ENCODE measurements at places on chromosomes 4 and X.

- DNase-seq = no peak
These were observed 132.7 kb downstream of the CPZ start for GRCh38 chr4:8725071-8725841.

DNA sequence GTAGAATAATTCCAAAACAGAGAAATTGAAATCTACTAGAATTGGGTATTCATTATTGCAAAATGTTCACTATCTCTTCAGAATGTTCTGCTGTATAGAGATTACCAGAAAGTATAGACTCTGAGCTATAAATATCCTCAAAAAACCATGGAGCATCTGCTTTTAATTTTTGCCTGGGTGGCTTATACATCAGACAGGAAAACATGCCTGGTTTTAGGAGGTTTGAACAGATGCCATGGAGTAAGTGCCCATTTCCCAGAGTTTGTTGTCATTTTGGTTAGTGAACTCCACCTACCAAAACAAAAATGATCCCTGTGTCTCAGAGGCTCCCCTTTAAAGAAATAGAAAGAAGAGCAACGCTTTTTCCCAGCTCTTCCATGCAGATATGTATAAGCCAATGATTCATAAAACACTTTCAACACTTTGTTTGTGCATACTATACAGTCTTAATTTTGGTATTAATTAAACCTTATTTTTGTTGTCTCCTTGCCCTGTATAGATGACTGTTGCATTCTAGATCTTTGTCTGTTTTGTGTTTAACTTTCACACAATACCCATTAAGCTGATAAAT, 68.7 kb downstream of the MEPE start:
- no peak for DNase-seq

DNA sequence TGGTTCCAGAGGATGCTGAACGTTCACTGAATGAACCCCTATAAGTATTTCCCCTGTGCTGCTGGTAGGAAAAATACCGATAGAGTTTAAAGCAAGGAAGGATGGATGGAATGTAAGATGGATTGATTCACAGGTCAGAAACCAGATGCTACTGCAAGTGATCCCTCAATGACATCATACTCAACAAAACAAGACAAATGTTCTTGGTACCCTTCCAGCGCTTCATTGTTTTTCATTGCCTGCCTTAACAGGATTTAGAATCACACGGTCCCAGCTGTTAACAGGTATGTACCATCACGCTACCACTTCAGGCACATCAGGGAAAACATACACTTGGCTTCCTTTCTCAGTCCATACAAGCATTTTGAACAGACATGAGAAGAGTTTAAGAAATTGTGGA, 118.1 kb upstream of the TLR3 start:
- no peak for DNase-seq

GRCh38 chr4:90124276-90124675, 2.9 kb upstream of the CCSER1 start:
- no peak for DNase-seq

GRCh38 chr4:95847908-95848460, 8.1 kb downstream of the PDHA2 start:
- no peak for DNase-seq

DNA sequence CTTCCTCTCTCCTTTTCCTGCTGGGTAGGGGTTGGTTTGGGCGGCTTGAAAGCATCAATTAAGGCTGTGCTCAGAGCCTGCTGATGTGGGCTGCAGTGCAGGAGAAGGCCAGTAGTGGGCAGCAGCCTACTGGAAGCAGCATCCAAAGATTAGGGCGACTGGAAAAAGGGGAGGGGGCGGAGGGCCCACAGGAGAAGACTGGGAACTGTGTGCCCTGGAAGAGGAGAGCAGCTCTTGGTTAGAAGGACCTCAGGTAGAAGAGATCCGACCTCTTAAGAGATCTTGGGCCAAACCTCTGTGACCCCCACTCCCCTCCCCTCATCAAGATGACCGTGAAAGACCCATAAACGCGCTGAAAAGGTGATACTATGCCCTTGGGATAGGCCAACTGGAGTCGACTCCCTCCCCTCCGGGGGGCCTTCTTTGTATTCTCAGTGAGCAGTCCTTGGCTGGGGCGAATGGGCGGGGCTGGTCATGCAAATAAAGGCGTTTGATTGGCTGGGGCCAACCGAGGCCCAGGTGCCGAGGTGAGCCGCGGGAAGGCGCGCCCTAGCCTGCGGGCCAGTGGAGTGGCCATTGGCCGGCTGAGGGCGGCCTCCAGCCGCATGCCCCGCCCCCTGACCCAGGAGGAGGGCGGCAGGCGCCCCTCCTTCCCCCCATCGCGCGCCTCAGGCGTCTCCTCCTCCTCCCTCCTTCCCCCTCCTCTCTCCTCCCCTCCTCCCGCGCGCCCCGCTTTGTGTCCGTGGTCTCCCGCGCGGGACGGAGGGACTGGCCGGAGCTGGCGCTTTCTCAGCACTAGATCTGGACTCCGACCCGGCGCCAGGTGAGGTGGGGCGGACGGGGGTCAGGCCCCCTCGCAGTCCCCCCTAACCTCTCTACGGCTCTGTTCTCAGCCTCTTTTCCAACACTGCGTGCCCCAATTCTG, 10.1 kb downstream of the DLG3 start:
- peak; percentile 30 for DNase-seq

- no peak for DNase-seq
These were observed 204.7 kb downstream of the SLIT2 start for GRCh38 chr4:20456407-20456806.

DNA sequence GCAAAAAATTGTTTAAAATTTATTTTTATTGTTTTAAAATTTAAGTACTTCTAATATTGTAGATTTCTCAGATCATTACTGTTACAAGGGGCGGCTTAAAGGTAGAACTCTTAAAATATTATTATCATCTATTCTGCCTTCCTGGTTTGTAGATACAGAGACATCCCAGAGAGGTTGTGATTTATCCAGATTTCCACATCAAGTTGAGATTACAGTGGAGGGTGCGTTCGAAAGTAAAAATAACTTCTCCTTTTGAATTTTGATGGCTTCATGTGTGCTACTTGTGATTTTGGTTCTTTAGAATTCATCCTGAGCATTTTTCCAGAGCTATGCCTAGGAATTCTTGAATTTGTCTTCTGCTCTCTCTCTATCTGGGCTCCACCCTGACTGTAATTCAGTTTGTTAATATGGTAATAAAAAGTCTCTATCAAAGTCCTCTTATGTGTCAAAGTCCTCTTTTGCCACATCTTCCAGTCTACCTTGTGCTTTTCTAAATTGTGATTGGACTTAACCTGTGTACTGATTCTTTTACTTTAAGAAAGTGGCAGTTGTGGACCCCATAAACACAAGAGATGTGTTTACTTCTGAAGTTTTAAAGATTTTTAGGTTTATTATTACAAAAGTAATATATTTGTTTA, 37.2 kb downstream of the CLCN3 start:
- DNase-seq = no peak

- DNase-seq = no peak
These were observed 55.8 kb downstream of the MBNL3 start for GRCh38 chrX:132433001-132433400.

- DNase-seq = no peak
These were observed 46.9 kb downstream of the SMIM31 start for GRCh38 chr4:164800786-164801185.

GRCh38 chr4:41569961-41570360, 32.0 kb downstream of the LIMCH1 start:
- DNase-seq = no peak

DNA sequence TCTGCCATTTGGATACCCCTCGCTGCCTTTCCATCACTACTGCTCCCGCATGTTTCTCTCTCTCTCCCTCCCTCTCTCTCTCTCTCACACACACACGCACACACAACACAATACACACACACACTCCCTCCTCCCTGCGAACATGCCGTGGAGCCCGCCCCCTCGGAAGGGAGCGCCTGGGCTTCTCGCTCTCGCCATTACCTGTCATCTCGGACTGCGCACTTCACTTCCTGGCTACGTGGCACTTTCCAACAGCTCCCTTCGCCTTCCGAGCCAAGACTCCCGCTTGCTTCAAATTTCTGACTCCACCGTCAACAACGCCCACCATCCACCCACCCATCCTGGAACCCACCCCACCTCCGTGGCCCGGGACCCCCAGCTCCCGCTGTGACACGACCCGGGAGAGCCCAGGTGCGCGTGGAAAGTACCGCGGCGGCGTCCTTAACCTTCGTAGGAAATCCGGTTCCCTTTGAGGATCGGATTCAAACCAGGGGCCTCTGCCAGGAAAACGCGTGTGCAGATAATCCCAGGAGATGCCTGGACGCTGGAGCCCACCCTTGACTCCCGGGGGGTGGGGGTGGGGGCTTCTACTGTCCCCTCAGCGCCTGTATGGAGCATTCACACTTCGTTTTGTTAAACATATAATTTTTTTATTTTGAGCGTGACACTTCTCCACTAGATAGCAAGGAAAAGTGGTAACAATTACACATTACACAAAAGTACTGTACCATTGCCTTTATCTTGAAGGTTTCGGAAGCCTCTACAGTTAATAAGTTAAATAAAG, 12.5 kb downstream of the ARX start:
- no peak for DNase-seq

- DNase-seq = no peak
These were observed at the start of gene SCRG1 for GRCh38 chr4:173398779-173399415. TSS of gene SCRG1 (minus strand) at chr4:173399116. CDS start at chr4:173391414, 7,702 bp downstream.

GRCh38 chrX:119512146-119512800, 44.0 kb downstream of the SLC25A5 start:
- no peak for DNase-seq

- no peak for DNase-seq
These were observed 1.5 kb downstream of the BEND4 start for GRCh38 chr4:42150653-42151567.

DNA sequence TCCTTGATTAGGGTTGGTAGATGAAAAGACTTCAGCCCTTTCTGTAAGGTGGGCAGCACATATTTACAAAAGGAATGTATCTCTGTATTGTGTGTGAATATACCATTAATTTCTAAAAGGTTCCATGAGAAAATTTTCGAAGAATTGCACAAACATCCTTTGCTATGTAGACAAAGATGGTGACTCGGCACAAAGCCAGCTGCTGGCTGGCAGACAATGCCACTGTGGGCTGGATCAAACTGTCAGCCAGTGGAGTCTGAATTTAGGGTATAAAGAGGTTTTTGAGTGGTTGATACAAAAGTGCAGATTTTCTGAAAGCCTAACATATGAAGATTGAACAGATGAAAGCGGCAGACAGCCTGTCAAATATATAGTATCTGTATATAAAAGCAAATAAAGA, 5.6 kb upstream of the TXK start:
- DNase-seq = no peak

- DNase-seq = no peak
These were observed 683 bp downstream of the MAN2B2 start for GRCh38 chr4:6575503-6576240.

GRCh38 chr4:139470997-139471665, 17.2 kb downstream of the RAB33B start:
- no peak for DNase-seq

GRCh38 chr4:145505995-145506394, 24.3 kb downstream of the SMAD1 start:
- DNase-seq = no peak

GRCh38 chr4:243426-243825, 61.8 kb downstream of the ZNF732 start:
- no peak for DNase-seq

DNA sequence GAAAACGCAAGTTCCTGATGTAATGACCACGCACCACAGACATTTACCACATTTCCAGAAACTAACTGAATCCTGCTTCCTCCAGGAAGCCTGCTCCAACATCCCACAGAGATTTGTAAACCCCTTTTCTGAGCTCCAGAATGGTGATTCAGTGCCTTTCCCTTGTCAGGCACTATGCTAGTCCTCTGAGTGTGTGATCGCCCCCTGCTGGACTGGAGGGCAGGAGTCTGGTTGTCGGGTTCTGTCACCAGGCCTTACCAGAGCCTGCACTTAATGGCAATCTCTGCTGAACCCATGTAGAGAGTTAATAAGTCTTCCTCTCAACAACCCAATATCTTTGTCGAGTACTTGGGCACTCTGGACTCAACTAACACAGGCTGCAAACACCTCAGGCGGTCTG, 14.5 kb upstream of the KDM5C start:
- DNase-seq = peak; percentile 47

GRCh38 chrX:46319750-46320149, 225.5 kb downstream of the ZNF674 start:
- DNase-seq = no peak

GRCh38 chr4:168618577-168619265, 121.9 kb downstream of the PALLD start:
- no peak for DNase-seq

DNA sequence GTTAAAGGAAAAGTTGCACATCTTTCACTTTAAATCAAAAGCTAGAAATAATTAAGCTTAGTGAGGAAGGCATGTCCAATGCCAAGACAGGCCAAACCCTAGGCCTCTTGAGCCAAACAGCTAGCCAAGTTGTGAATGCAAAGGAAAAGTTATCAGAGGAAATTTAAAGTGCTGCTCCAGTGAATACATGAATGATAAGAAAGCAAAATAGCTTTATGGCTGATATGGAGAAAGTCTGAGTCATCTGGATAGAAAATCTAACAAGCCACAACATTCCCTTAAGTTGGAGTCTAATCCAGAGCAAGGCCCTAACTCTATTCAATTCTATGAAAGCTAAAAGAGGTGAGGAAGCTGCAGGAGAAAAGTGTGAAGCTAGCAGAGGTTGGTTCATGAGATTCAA, 23.8 kb downstream of the NPFFR2 start:
- no peak for DNase-seq

DNA sequence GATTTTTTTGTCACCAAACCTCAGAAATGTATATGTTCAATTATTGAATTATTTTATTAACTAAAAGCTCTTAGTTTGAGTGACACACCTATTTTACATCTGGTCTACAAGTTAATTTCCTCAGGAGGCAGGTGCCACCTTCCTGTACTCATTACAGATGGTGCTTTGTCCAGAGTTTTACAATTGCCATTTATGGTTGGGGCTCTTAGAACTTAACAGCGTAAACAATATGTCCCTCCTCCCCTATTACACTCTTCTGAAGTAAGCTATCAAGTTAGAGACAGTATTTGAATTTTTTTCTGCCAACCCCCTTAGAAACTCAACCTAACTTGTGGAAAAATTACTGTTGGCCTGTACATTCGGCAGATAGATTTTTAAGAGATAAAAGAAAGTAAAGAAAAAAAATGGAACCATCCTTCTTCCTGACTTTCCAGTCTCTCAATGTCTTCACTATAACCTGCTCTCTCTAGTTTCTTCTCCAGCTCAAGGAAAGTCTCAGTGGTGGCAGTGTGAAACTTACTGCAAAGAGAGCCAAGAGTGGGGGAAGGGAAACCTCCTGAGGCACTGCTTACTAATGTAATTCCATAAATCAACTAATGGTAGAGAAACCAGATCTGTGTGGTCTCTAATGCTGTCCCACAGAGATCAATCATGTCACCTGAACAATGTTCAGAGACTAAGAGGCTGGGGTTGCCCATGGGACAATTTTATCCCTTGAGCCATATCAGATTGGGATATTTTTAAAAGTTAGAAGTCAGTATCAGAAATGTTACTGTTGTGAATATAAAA, 7.8 kb downstream of the CXXC4 start:
- no peak for DNase-seq

GRCh38 chr4:128166982-128167381, 105.9 kb downstream of the LARP1B start:
- no peak for DNase-seq

- DNase-seq = no peak
These were observed 2.3 kb upstream of the SEPSECS start for GRCh38 chr4:25162566-25162965.

- no peak for DNase-seq
These were observed 11.3 kb downstream of the RGS12 start for GRCh38 chr4:3303923-3304710.

- DNase-seq = no peak
These were observed 28.1 kb downstream of the TBC1D14 start for GRCh38 chr4:6937754-6938153.

All from activated gamma-delta T cell treated with anti-CD3 and anti-CD28 coated beads, Interleukin-2, amount 50 U/mL, for 16 hours (primary cell).